ENCODE measurements at places on chromosomes 12 and 14.

GRCh38 chr12:27237790-27238771, 6.0 kb upstream of the STK38L start:
- DNase-seq, result no peak

GRCh38 chr12:99558109-99558508, 89.4 kb upstream of the GARIN6 start:
- DNase-seq, result no peak

GRCh38 chr14:92121207-92121669, 268 bp downstream of the NDUFB1 start:
- DNase-seq, result no peak

- no peak for DNase-seq
Observed at GRCh38 chr12:54981796-54982195, 2.8 kb downstream of the TESPA1 start.

DNA sequence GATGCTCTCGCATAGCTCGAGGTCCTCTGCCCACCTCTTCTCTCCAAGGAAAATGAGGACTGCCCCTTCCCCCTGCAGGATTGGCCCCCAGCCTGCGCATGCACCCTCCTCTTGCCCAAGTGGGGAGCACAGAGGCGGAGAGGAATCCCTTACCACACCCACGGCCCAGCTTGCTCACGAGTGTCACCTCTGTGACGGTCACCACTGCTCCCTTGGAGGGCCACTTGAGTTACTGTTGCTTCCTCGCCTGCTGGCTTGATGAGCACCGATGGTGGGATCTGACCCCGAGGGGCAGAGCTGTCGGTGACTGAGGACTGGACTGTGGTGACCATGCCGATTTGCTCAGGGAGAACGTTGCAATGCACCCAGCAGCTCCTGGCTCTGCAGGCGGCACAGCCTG, 41.7 kb downstream of the FOXN4 start:
- DNase-seq, result no peak

DNA sequence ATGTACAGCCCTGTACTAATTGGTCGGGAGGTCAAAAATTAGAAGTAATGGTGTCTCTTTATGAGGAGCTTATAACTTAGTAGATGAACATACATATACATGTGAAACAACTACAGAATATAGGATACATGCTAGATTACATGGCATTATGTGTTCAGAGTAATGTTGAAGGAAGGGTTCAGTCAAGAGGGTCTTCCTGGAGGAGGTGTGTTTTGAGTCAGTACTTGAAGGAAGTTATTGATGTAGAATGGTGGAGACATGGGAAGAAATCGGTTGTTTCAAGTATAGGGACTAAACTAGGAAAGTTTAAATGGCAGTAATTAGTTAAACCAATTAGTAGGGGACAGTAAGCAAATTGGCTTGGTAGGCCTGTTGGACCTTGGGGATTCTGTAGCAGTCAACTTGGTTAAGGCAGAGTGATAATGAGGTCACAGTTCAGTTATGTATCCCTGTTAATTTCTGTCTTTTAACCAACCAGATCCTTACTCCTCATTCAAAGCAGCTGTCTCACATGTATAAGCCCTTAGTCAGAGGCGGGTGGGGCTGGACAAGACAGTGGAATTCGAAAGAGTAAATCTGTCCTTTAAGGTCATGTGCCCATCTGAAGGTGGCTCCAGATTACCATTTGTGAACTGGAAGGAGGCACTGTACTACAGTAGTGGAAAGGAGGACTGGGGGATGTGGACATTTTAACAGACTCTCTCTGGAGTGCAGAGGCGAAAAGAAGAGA, 3.5 kb upstream of the ANKRD52 start:
- DNase-seq, result no peak

DNA sequence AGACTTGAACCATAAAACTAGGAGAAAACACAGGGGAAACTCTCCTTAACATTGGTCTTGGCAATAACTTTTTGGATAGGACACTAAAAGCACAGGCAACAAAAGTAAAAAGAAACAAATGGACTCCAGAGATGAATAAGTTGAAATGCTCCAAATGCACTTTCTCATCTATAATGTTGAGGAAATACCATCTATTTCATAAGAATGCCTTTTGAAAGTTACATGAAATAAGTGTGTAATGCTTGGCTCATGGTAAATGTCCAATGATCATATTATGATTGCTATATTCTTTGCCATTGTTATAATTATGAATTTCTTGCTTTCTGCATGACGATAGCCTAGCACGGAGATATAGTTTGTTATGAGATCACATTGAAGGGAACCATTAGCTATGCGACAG, 19.8 kb downstream of the PDE6H start:
- no peak for DNase-seq

GRCh38 chr12:63998584-63998983, 154.1 kb downstream of the SRGAP1 start:
- DNase-seq, result no peak

DNA sequence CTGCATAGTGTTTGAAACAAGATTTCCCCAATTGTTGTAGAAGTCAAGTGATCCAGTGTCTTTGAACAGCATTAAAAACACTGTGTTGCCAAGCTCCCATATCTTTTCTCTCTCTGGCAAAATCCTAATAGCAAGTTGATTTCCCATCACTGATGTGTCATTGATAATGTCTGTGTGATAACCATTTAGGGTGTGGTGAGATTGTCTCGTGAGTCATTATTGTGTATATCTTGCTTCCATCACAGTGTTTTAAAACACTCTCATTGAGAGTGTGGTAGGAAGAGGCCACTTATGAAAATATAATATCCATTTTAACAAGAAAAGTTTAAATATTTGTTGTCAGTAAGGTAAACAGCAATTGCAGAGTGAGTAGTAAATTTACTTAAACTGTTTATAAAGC, 74.7 kb downstream of the PRORP start:
- DNase-seq, result no peak

DNA sequence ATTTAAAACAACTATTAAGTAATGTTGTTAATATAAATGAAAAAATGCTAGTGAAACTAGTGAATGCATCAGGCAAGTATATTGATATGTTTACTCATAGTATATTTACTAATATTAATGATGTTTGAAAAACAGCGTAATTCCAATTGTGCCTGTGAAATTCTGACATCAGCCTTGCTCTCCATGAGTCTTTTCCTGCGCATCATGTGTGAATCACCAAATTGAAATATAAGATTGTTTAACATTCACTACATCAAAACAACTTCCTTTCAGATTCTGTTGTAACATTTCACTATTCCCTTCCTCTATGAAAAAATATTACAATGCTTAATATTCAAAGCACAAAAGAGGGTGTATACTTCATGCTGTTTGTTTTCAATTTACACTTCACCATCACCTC, 1995.9 kb upstream of the SEL1L start:
- DNase-seq, result no peak
